ENCODE measurements at places on chromosomes 2 and 18.

DNA sequence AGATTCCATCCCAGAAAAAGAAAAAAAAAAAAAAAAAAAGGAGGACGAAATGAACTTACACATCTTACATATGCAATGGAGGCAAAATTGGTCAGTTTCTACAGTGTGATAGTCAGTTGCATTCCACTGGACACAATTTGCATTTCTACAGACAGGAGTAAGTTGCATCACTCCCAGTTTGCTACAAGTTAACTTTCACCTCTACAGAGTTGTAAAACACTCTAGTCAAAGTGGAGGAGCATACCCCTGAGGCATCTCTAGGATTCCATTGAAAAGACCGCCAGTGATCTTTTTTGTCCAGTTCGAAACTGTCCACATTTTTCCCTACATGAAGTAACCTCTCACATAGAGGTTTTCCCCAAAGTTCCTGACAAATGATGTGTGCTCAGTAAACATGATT lies 202.8 kb downstream of the VAPA start:
- DNase-seq = no peak

DNA sequence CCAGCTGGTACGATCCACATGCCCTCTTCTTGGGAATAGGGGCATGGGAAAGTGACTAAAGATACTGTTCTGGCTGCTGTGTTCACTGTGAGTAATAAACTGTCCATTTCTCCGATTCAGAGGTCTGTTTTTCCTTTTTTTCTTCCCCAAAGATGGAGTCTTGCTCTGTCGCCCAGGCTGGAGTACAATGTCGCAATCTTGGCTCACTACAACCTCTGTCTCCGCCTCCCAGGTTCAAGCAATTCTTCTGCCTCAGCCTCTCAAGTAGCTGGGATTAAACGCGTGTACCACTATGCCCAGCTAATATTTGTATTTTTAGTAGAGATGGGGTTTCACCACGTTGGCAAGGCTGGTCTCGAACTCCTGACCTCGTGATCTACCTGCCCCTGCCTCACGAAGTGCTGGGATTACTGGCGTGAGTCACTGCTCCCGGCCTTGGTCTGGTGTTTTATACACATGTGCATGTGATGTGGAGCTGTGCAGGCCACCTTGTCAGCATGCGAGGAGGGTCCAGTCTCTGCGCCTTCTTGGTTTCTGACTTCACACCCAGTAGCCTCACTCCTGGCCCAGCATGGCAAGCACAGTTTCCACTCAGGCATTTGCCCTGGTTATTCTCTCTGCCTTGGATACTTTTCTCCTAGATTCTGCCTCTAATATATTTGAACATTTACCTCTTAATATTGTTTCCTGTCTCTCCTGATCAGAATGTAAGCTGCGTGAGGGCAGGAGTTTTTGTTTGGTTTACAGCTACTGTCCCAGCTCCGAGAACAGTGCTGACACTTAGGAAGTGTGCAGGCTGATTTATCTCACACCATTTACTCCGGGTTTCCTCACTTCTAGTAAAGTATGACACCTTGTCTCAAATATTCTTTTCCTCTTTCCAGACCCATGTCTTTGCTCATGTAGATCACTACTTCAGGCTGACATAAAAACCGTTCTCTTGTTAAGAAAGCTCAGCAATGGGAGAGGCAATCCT lies 19.7 kb downstream of the PTPN18 start:
- DNase-seq = no peak

GRCh38 chr2:37664231-37664643 lies 7.2 kb downstream of the CDC42EP3 start:
- no peak for DNase-seq

- DNase-seq = peak; percentile 28
Observed at GRCh38 chr2:241309684-241310117, 5.8 kb downstream of the HDLBP start.

DNA sequence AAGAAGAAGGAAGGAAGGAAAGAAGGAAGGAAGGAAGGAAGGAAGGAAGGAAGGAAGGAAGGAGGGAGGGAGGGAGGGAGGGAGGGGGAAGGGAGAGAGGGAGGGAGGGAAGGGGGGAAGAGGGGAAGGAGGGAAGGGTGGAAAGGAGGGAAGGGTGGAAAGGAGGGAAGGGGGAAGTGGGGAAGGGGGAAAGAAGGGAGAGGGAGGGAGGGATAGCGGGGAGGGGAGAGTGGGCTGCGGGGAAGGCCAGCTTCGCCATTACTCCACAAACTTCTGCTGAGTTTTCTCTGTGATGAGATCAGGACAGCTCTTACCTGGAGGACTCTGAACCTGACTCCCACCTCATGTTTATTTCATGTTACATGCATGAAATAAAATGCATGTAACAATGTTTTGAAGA lies 601.5 kb upstream of the FSHR start:
- no peak for DNase-seq

- no peak for DNase-seq
Observed at GRCh38 chr18:8142131-8142711, 467.0 kb upstream of the RAB12 start.

DNA sequence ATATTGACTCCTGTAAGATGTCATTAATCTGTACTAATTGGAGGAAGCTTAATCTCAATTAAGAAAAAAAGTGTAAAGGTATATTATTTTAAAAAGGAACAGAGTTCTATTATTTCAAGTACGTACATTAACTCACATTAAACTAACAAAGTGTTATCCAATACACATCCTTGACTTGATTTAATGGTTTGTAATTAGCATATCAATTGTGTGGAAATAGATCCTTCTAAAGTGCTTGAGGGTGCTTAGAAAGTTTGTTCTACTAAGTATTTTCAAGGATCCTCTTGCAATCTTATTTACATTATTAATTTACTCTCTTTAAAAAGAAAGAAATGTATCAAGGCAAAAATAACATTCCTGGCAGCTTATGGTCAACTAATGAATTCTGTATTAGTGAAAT lies 720.3 kb downstream of the KCNJ3 start:
- DNase-seq = no peak

- no peak for DNase-seq
Observed at GRCh38 chr2:240450532-240451107, 15.2 kb downstream of the GPC1 start.

DNA sequence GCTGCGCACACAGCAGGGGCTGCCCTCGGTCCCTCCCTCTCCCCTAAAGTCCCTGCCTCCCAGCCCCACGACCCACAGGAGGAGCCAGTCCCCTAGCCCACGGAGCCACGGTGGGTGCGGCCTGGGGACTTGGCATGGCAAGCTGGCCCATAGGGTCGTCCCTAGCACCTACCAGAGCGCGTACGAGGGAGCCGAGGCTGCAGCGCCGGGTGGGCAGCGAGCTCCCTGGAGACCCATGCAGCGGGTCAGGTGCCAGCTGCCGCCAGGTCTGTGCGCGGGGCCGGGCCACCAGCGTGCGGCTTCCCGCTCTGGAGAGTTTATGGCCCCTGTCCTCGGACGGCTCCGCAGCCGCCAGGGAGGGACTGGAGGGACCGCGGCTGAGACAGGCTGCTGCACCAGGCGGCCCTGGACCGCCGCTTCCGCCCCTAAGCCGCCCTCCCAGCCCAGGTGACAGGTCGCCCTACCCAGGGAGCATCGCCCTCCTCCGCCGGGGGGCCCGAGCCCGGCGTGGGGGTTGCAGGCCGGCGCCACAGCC lies 273.6 kb downstream of the CCDC74A start:
- no peak for DNase-seq

DNA sequence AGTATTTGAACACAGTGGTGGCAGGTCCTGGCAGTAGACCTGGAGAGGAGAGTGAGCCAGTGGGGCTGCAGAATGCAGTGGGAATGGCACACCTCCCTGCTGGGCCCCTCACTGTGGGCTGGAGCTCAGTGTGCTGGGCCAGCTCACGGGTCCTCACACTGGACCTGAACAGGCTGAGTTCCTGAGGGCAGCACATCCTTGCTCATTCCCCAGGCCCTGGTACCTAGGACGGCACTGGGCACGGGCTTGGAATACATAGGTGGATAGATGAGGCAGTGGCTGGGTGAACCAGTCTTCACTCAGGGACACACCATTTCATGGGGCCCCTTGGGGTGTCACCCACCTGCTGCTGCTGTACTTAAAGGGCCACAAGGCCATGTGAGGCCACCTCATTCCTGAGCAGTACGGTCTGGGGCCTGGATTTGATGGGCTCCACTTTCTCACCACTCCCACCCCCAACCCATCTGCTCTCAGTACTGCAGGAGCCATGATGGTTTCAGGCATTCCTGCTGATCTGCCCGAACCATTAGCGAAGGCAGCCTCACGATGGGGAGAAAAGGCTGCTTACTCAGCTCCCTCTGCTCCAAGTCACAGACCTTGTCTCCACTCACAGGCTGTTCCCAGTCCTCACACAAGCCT lies 4.2 kb downstream of the TMEM177 start:
- no peak for DNase-seq

GRCh38 chr2:176091329-176092258 lies 927 bp upstream of the HOXD13 start:
- DNase-seq = no peak

DNA sequence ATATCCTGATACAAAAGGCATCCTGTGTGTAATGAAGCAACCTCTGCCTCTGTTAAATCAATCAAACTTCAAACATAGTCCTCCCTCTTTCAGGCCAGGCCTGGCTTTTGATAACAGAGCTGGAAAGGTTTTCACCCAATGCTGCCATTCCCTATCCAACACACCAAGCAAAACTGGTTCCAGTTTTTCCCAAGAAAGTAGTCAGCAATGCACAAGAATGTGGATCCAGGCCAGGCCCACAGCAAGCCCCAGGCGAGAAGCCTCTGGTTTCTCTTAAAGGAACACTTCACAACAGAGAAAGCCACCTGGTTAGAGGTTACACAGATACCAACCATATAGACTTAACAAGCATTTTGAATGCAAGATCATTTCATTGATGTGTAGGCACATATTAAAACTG lies 49.2 kb upstream of the CCDC150 start:
- no peak for DNase-seq

- DNase-seq = no peak
Observed at GRCh38 chr18:31612124-31612523, 20.4 kb downstream of the TTR start.

GRCh38 chr2:172889768-172890430 lies 154.3 kb downstream of the RAPGEF4 start:
- DNase-seq = no peak

DNA sequence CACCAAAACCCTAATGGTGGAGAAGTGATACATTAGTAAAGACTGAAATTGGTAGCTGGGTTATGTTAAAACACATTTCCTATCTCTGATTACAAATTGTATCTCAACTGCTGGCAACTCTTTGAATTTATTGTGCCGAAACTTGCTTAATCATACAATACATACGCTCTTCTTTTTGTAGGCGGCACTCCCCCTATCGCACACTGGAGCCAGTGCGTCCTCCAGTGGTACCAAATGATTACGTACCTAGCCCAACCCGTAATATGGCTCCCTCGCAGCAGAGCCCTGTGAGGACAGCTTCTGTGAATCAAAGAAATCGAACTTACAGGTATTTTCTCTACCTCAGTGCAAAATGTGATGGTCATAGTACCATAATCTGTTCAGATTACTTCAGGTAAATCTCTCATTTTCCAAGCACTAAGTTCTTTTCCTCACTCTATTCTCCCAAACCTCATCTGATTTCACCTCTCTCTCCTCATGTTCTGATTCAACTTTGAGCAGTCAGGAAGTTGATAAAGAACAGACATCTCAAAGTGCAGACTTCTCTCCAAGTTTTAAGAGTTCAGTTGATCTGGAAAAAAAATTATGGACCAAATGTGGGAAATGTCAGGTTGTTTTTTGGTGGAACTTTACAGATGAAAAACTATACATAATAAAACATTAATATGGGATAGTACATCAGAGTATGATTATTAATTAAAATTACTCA lies 66.5 kb downstream of the ABI2 start:
- DNase-seq = no peak

GRCh38 chr2:188966079-188966571 lies 8.0 kb upstream of the COL3A1 start:
- no peak for DNase-seq

- DNase-seq = no peak
Observed at GRCh38 chr2:31580321-31581117, at the start of gene SRD5A2. TSS of gene SRD5A2 (minus strand) at chr2:31580938. CDS start at chr2:31580900, 38 bp downstream.

DNA sequence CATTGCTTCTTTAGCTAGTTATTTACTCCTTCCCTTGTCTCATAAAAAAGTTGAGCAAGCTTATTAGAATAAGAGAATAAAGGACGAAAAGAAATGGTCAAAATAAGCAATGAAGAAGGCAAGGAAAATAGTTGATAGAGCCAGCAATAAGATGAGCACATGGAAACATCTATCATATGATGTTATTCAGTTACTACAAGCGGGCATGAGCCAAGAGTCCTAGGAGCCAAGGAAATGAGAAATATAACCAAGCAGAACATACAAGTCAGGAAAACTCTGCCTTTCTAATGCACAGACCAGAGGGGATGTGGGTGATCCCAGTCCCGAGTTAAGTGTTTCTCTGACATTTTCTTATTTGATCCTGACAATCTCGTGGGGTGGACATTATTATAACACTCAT lies 33.9 kb downstream of the INO80C start:
- DNase-seq = no peak

DNA sequence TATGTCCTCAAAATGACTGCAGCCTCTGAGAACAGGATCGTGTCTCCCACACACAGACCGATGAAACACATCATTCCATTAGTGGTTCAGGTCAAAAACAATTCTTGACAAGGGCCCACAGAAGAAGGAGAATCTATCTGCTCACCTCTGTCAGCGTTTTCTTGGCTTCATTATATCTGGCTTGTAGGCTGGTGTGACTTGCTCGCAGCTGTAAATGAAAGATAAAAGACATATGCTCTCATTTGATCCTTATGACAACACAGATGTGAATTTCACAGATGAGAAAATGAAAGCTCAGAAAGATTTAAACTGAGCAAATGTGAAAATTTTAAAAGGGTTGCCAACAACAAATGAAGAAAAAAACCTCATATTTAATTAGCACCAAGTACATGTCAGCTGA lies 61.6 kb downstream of the CCDC93 start:
- no peak for DNase-seq

- no peak for DNase-seq
Observed at GRCh38 chr2:46666044-46666679, 186.8 kb downstream of the TMEM247 start.

DNA sequence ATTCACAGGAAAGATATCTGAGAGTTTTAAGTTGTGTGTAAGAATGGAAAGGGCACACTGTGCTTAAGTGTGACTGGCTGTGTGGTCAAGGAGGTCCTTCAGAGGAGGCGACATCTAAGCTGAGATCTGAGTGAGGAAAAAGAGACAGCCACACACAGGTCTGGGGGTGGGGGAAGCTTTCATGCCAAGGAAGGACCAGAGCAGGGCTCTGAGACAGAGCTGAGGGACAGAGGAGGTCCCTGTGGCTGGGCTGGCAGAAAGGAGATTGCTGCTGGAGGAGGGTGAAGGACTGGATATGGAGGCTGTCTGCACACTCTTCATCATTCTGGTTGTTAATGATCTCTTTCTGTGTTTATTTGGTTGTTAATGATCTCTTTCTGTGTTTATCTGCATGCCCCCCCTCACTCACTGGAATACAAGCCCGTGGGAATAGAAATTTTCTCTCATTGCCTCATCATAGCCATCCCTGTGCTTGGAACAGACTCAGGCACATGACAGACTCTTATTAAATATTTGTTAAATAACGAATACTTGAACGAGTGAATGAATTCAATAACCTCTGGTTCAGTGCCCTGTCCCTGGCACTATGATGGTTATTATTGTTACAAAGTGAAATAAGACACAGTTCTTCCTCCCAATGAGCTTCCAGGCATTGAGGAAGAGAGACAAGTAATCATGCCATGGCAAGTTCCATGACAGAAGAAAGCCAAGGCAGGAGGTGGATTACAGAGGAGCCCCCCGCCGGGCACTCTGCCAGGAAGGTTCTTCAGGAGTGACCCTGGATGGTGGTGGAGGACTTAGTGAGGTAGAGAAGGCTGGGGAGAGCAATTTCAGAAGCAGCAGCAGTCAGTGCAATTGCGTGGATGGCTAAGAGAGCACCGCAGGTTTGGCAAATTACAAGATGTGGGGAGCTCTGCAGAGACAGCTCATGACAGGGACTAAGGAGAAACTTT lies 399.4 kb upstream of the HS6ST1 start:
- no peak for DNase-seq

Measured in CD8-positive, alpha-beta T cell (primary cell).